GM04504 (cell line): ENCODE measurements at places on chromosomes 12 and 14.

DNA sequence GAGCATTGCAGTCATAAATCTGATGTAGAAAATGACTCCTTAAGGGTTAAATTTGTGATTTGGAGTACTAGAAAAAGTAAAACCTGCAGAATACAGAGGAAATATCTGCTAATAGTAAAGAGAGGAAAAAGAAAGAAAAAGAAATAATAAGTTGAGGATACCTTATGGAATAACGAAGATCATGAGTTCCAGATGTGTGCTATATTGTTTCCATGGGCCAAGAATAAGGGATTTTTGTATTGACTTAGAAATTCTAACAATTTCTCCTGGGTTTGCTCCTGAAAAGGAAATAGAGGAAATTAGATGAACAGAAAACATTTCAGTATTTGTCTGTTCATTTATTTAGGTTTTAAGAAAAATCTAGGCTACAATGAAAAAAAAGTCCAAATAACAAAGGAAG lies 115.3 kb downstream of the ALG10B start:
- DNase-seq = no peak

- DNase-seq = peak; percentile 17
Observed at GRCh38 chr14:97978341-97978740, 1181.2 kb downstream of the VRK1 start.

DNA sequence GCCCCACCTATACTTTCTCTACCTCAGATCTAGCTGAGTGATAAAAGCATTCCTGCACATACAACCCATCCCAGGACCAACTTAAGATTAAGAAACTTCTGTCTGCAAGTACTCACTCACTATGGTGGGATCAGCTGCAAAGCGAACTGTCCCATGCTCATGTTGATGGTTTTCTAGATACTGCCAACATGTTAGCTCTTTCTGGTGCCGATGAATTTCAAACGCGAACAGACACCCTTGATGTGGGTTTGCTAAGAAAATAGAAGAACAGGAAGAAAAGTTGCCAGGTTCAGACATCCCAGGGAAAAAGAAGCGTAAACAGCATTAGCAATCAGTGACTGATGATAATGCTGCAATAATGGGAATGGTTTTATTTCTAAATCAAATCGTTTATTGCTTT lies 1.5 kb upstream of the SLC39A2 start:
- DNase-seq = no peak

- DNase-seq = no peak
Observed at GRCh38 chr12:113949321-113950305, 16.5 kb downstream of the RBM19 start.

- peak; percentile 95 for DNase-seq
Observed at GRCh38 chr12:26239122-26239851, 43.9 kb downstream of the SSPN start.

GRCh38 chr14:71497645-71498086 lies 434.6 kb upstream of the RGS6 start:
- peak; percentile 35 for DNase-seq

DNA sequence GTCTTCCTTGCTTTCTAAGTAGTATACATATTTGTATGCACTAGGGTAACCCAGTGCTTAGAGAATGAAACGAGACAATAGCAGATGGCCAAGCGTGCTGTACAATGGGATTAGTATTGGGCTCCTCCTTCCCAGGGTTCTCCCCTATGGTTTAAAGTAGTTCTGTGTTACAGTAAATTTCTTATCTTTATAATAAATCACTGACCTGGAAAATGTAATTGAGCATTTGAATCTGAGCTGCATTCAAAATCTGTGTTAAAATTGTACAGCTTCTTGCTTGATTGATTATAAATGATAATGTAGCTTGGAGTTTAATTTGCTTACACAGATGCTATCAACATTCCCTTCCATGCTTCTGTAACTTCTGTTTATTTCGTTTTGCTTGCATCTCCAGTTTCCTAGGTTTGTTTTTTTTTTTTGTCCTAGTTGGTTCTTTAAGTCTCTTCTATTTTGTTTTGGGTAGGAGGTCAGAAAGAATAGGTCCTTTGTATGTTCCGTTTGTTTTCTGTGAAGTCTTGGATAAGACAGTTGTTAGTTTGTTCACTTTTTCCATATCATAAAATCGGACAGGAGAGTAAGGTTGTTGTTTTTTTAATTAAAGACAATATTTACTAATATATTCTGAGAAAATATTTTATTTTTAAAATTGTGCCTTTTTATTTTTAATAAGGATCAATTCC lies 171.2 kb downstream of the ERC1 start:
- DNase-seq = no peak

DNA sequence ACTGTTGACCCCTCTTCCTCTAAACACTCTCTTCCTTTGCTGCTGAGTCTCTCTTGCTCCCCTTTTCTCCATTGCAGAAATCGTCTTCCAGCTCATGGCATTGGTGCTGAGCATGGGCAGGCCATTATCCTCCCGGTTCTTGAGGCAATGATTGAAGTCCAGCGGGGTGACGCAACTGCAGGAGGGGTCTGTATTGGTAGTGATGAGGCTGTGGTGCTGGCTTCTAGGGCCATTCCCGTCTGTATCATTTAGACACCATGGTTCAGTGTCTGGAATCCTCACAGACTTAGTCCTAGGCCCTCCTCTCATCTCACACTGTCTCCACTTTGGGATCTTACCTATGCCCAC lies 720 bp upstream of the SLC22A17 start:
- DNase-seq = no peak

GRCh38 chr14:63715360-63715759 lies 12.5 kb downstream of the SGPP1 start:
- DNase-seq = no peak

DNA sequence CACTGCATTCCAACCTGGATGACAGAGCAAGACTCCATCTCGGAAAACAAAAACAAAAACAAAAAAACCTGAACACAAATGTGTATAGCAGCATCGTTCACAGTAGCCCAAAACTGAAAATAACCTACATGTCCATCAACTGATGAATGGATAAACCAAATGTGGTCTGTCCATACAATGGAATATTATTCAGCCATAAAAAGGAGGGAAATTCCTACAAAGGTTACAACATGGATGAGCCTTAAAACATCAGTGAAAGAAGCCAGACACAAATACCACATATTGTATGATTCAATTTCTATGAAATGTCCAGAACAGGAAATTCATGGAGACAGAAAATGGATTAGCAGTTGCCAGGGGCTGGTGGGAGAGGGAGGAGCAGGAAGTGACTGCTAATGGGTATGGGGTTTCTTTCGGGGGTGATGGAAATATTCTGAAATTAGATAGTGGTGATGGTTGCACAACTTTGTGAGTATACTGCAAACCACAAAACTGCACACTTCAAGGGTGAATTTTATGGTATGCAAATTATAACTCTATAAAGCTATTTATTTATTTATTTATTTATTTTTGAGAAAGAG lies 4.0 kb downstream of the MYL2 start:
- no peak for DNase-seq

- DNase-seq = no peak
Observed at GRCh38 chr12:58586762-58587161, 333.5 kb downstream of the LRIG3 start.

DNA sequence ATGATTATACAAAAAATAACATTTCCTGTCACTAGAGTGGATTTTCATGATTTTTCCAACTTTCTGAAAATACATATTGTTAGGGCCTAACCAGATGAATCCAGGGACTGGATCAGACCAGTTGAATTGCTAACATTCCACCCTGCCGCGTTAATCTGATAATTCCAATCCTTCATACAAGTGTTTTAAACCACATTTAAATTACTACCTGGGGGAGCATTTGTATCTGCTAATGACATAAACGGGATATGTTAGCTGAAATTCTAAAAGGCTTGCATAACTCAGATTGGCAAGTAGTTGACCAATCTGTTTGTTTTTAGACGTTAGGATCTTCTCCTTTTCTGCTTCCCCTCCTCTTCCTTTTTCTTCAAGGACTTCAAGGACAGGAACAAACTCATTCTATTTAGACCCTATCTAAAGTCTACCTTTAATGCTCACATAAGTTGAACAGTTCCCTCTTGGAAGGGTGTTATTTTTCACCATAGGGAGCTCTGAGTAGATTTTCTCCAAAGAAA lies 239.0 kb downstream of the ADAMTS20 start:
- DNase-seq = no peak

GRCh38 chr14:105541218-105541875 lies 15.0 kb downstream of the TMEM121 start:
- no peak for DNase-seq

DNA sequence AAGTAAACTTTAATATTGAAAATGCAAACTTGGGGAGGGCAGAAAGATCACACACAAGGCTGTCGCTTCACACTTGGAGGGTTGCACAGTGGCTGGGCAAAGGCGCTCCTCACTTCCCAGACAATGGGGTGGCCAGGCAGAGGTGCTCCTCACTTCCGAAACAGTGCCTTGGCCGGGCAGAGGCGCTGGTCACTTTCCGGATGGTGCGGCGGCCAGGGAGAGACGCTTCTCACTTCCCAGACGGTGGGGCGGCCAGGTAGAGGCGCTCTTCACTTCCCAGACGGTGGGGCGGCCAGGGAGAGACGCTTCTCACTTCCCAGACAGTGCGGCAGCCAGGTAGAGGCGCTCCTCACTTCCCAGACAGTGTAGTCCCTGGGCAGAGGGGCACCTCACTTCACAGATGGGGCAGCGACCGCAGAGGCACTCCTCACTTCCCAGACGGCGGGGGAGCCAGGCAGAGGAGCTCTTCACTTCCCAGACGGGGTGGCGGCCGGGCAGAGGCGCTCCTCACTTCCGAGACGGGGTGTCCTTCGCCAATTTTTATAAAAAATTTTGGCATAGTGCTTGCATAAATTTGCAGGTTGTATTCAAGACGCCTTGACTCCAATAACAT lies 140.8 kb upstream of the PZP start:
- no peak for DNase-seq

DNA sequence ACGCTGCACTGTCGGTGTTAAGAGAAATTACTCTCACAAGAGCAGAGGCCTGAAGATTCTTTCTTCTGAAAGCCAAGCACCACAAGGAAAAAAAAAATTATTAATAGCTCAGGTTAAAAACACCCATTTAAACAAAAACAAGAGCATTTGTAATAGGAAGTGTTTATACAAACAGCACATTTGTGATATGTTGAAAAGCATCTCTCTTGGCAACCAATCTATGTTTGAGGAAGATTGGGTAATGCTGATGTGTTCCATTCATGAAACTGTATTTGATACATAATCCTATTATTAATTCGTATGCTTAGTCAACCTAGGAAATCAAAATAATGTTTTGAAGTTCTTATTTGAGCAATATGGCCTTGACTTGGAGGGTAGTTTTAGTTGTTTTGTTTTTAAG lies 36.5 kb downstream of the SSPN start:
- no peak for DNase-seq

GRCh38 chr14:60653701-60654161 lies 4.5 kb upstream of the SIX1 start:
- no peak for DNase-seq

GRCh38 chr12:120703311-120703942 lies 6.8 kb upstream of the UNC119B start:
- no peak for DNase-seq

DNA sequence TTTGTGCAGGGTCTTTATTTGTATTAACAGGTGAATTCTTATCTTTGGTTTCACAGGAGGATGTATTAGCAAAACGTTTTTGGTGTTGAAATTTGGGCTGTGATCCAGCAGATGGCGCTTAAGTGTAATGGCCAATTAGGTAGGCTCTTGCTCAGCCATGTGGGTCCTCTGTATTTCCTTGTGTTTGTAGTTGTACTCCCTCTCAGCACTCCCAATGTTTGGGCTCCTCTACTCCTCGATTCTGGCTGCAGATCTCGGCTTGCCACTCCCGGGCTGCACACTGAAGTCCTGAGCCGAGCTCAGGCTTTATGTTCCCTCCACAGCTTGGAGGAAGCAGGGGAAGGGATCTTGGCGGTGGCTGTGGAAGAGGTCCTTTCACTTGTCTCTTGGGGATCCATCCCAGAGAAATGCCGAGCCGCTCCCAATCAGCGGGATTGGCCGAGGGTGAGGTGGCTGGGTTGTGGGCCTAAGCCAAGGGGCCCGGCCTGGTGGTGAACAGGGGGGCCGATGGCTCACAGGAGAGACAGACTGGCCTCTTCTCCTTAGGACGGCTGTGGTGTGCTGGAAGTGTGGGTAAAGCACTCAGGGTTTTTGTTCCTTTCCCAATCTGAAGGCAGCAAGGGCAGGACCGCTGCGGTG lies 133.7 kb downstream of the AEBP2 start:
- no peak for DNase-seq

DNA sequence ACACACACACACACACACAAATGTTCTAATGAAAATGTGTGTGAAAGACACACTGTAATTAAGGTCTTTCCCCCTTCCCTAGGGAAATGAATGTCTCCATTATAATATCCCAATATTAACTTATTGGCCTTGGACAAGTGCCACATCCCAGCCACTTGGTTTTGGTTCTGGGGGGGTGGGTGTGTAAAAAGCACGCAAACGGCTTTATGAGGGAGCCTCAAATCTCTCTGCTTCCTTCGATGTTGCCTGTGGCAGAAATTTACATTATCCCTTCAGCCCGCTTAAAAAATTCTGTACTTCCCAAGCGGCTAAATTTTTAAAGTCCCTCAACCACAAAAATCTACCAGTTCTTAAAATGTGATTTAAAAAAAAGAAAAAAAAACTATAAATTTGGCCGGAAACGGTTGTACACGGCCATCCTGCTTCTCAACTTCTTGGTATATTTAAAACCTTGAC lies 432 bp downstream of the C14orf93 start:
- DNase-seq = no peak

GRCh38 chr12:53625946-53626701 lies at the start of gene ATF7:
TSS of gene ATF7 (minus strand) at chr12:53626382. CDS start at chr12:53601000, 25,382 bp downstream.
- DNase-seq = peak; percentile 95

- no peak for DNase-seq
Observed at GRCh38 chr14:54692284-54692772, 125.4 kb downstream of the SAMD4A start.

DNA sequence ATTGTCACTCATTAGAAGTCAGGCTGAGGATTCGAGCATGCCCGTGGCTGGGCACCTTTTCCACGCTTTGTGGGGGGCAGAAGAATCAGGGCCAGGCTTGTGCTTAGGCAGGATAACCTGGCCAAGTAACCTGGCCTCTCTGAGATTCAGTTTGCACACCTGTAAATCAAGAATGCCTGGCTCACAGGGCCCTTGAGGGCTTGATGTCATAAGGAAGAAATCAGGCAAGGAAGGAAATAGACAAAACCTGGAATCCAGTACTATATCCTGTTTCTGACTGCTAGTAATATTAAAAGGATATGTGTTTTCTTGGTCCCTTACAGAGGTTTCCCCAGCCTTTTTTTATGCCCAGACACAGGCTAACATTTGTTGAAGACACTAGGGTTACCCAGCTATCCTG lies 91.9 kb downstream of the SAMD4A start:
- no peak for DNase-seq

- no peak for DNase-seq
Observed at GRCh38 chr12:124703856-124704255, 136.4 kb upstream of the NCOR2 start.
